ENCODE measurements at places on chromosomes 4 and X. TPM values are rescaled to one million over a fixed set of nuclear protein-coding genes. Genes with fewer than 3 reads are reported as not detected.

The TREX2 gene
- 0.25 TPM for total RNA-seq

- no peak for DNase-seq
These were observed 60.7 kb upstream of the PGM2 start for GRCh38 chr4:37765741-37766140.

- no peak for DNase-seq
These were observed 46.5 kb upstream of the HPSE start for GRCh38 chr4:83381173-83381572.

DNA sequence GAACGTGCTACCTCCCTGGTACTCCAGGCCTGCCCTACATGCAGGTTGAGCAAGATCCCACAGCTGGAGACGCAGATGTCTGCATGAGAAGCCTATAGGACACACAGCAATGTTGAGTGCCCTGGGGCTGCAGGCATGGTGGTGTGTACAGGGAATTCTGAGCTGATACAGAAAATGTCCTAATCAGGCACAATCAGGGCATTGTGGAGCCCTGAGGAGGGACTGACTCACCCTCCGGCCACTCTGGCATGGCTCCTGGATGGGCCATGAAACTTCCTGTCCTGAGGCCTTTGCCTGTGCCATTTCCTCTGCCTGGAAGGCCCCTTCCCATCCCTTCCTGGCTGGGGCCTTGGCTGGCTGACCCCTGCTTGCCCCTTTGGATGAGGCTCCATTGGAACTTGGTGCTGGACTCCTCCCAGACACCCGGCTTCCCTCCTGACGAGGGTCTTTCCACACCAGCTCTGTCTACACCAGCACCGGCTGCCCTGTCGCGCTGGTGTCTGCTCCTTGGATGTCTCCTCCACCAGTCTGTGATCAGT, 16.7 kb upstream of the AFAP1 start:
- DNase-seq = no peak

GRCh38 chrX:153551135-153551534, 33.7 kb downstream of the ATP2B3 start:
- DNase-seq = no peak

- no peak for DNase-seq
These were observed 163.2 kb downstream of the ANK2 start for GRCh38 chr4:113212613-113213012.

GRCh38 chrX:153972368-153973126, at the start of gene TMEM187:
TMEM187 (plus strand) TSS chrX:153972754; CDS start chrX:153982063, 9,309 bp downstream.
- peak; percentile 91 for DNase-seq

The METAP1 gene
- 75.8 TPM for total RNA-seq

GRCh38 chr4:113433116-113433515, 328.4 kb downstream of the CAMK2D start:
- DNase-seq = no peak

GRCh38 chr4:168856312-168856711, 153.7 kb downstream of the CBR4 start:
- DNase-seq = no peak

- peak; percentile 62 for DNase-seq
These were observed 27.8 kb upstream of the PSAPL1 start for GRCh38 chr4:7462509-7462971.

The PHKA2 gene
- total RNA-seq = 57.7 TPM

DNA sequence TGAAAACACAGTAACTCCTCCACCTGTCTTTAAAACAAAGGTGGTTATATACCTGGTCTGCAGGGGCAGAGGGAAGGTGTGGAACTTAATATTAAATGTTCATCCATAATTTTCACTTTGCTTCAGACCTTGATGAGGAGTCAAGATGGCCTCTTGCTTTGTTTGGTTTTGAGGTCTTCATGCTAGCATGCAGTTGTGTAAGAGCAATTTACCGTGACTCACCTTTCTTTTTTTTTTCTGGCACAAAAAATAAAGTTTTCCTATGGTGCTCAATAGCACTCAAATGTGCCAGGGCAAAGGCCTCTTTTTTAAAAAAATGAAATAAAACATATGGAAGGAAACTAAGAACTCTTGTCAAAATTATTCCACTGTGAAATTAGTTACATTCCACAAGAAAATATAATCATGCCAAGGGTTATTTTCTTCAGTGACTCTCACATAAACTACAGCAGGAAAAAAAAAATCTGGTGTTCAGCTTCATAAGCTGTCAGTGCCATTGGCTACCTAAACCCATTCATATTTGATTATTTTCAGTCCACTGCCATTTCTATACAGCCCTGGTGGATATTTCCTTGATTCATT, 128.2 kb downstream of the SLC7A11 start:
- DNase-seq = no peak

The MTTP gene
- total RNA-seq = 2.0 TPM

- no peak for DNase-seq
These were observed 25.1 kb upstream of the PRKX start for GRCh38 chrX:3738509-3738908.

GRCh38 chr4:121070696-121071639, 1.4 kb downstream of the NDNF start:
- peak; percentile 39 for DNase-seq

GRCh38 chrX:130012683-130013082, 30.2 kb downstream of the BCORL1 start:
- no peak for DNase-seq
